ENCODE measurements at places on chromosomes 3 and 15.
A peak's percentile ranks its signal among the peaks of the same experiment; 100 is the strongest.

DNA sequence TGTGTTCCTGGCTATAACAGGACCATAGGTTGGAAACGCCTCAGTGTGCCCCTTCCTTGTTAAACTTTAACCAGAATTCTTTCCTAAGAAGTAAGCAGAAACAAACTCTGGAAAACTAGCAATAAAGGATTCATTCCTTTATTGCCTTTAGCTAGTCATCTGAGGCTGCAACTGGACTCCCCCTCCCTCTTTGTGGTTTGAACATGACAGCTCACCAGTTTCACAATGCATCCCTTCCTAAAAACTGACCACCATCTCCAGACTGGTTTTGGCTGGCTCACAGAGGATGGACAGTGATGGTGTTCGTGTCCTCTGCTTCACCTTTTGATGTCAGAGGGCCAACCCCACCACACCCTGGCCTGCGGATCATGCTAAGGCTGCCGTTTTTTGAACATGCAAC lies 27.9 kb upstream of the TGFBR2 start:
- no peak for DNase-seq

GRCh38 chr3:35946121-35946853 lies 307.0 kb downstream of the ARPP21 start:
- no peak for DNase-seq

DNA sequence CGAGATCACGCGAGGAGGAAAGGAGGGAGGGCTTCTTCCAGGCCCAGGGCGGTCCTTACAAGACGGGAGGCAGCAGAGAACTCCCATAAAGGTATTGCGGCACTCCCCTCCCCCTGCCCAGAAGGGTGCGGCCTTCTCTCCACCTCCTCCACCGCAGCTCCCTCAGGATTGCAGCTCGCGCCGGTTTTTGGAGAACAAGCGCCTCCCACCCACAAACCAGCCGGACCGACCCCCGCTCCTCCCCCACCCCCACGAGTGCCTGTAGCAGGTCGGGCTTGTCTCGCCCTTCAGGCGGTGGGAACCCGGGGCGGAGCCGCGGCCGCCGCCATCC lies 1.1 kb upstream of the SETD5 start:
- peak; percentile 56 for DNase-seq

DNA sequence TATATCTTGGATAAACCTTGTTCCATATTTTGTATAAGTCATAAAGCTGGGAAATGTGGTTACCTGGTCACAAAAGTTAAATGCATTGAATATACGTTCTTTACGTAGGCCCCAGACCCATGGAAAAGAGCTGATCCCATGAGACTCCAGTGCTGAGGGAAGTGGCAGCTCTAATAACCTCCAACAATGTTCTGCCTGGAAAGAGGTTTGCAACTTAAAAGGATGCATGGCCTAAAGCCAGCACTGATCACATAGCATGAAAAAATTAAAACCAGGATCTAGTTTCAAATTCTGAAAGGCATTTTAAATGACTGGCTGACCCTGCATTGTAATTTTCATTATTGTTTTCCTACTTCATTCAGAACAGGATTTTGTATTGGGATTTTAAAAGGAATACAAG lies 27.9 kb upstream of the STRIT1 start:
- no peak for DNase-seq

GRCh38 chr3:21642433-21642832 lies 108.6 kb downstream of the ZNF385D start:
- DNase-seq: no peak

GRCh38 chr3:67044295-67044694 lies 46.2 kb downstream of the KBTBD8 start:
- no peak for DNase-seq

DNA sequence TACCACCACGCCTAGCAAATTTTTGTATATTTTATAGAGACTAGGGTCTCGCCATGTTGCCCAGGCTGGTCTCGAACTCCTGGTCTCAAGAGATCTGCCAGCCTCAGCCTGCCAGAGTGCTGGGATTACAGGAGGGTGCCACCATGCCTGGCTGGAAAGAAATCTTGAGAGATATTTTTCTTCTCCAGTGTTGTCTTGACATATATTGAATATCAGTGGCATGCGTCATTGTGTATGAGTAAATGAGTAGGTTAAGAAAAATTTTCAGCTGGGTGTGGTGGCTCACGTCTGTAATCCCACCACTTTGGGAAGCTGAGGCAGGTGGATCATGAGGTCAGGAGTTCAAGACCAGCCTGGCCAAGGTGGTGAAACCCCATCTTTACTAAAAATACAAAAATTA lies 3.5 kb upstream of the PIF1 start:
- DNase-seq: no peak

GRCh38 chr3:49802719-49803464 lies at the start of gene INKA1:
Gene INKA1, plus strand, starts transcription at chr3:49803261. Its CDS starts 132 bp downstream, at chr3:49803393.
- peak; percentile 79 for DNase-seq

DNA sequence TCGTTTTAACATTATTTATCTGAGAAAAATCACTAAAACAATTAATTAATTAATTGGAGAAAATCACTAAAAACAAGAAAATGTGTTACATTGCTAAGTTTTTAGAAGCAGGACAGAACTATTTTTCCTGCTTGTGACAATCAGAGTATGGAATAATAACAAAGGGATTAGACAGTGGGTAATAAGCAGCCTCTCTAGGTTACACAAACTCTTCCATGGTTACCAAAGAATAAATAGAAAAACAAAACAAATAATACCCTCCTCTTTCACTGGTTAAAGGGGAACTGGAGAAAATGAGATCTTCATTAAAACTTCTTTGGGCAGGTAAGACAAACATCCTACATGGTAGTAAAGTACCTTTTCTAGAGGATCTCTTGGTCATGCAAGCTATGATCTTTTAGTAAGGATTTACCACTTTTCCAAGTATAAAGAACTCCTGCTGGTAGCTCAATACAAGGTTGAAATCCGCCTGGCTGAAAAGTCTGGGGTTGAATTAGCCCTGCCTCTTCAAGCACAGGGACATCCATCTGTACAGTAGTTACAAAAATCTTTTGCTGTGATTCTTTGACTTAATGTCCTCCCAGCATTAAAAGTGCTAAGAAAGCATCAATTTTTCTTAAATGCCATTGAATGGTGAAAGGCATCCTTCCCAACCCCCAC lies 2.5 kb upstream of the PLCH1 start:
- DNase-seq: no peak

- DNase-seq: no peak
Measured at GRCh38 chr3:12148183-12148940, 10.3 kb downstream of the TIMP4 start.

DNA sequence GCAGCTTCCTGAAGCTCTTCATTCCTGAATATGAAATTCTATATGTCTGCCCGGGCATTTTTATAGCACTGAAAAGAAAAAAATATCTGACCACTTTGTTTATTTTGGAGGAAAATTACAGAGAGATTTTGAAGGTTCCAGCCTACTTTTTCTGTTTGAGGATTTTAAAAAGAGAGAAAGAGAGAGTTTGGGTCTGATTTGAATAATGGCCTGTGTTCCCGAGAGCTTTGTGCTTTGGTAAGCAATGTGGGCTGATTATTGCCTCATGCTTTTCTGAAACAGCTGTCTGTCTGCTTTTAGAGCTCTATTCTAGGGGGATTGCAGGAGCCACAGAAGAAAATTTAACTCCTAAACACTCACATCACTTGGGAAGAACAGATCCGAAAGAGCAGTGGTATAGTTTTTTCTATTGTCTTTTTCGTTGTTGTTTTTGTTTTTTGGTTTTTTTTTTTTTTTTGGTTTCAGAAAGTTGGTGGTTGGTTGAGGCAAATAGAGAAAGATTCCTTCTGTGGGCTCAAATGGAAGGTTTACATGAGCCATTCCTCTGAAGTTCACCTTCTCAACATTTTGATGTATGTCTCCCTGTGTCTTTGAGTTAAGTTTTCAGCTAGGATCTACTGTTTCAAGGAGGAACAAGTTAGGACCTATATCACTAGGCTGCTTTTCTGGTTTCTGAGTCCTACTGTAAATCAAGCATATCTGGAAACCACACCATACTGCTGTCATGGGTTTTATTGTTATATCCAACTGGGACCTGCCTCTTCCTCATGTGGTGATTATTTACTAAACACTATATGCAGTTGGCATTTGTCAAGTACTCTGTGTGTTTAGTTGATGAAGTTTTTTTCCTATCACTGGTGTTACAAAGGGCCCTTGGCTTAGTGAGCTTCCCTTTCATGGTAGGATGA lies 178.9 kb downstream of the KCNMB2 start:
- DNase-seq: no peak

DNA sequence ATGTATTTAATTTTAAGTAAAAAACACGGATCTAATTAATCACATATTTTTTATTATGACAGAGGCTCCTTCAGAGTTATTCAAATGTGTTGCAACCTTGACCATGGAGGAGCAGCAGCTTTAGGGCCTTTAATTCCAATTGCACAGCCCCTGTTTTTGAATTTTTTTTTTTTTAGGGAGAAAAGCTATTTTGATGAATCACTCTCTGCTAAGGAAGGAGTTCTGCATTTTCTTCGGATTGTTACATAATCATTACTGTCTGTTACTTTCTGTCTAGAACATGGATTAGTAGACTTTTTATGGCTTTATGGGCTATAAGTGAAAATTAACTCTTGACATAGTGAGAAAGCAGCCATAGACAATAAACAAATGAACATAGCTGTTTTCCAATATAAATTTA lies 90.8 kb downstream of the MCTP2 start:
- no peak for DNase-seq

DNA sequence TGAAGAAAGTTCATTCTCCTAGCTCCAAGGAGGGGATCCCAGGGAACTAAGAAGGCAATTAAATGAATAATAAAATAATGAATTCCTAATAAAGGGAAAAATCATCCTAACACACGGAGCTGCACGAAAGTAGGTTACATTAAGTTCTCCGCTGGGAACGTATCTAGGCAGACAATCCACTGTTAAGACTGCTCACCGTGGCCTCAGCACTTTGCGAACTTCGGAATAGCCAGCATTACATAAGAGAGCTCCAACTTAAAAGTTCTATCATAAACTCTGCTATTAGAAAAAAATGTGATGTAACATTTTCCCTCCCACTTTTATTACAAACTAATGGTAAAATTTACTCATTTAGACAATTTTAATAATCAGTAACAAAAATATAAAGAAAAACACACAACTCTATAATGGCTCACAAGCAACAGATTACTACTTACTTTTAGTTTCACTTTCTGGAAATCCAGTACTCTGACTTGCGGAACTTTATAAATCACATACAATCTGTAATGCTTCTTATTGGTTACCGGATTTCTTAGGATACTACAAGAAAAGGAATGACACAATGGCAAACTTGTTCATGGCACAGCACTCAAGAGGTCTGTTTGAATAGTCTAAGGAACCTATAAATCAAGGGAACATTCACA lies 8.5 kb downstream of the SNRPA1 start:
- no peak for DNase-seq

DNA sequence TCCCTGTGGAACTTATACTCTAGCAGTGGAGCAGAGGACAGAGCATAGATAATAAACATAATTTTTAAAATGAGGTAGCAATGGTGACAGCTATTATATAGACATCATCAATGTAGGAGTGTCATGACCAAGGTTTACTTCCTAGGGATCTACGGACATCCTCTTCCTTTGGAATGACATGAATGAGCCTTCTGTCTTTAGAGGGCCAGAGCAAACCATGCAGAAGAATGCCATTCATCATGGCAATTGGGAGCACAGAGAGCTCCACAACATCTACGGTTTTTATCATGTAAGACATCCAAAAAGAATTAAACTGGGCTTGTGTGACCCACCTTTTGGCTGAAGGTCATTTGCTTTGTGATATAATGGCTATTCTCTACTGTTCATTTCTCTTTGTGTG lies 30.1 kb upstream of the CAPN3 start:
- DNase-seq: no peak
